Activated gamma-delta T cell (primary cell): ENCODE measurements at places on chromosomes 12 and 14.

DNA sequence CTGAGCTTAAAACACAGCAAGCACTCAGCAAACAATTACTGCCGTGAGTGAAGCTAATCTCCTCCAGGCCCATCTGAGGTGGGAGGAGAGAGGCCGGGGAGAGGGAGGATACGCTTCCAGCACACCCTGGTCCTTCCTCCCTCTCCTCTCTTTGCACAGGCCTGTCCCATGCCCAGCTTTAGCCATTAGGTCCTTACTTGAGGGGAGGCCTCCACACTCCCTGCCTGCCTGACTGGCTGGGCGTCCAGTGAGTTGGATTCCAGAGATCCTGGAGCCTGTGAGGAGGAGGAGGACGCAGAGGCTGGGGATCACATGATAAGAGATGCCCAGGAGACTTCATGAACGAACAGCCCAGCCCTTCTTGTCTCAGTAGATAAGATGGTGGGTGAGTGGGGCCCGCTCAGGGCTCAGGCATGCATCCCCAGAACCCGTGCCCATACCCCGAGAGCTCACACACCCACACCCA lies 65.1 kb upstream of the NCOR2 start:
- no peak for DNase-seq

DNA sequence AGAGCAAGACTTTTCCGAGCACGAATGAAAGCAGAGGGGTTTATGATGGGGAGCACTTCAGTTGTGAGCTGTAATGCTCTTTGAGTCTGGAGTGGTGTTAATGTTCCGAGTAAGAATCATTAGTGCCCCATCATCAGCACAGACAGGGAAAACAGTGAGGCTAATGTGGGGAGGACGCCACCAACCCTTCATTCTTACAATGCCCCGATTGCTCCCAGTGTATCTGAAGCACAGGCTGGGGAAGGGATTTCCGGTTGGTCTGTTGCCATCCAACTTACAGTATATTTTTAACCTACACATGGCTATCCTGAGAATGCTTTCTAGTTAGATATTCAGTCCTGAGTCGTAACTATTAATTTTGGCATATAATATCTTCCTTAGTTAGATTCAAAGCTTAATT lies 141.6 kb downstream of the APAF1 start:
- no peak for DNase-seq

DNA sequence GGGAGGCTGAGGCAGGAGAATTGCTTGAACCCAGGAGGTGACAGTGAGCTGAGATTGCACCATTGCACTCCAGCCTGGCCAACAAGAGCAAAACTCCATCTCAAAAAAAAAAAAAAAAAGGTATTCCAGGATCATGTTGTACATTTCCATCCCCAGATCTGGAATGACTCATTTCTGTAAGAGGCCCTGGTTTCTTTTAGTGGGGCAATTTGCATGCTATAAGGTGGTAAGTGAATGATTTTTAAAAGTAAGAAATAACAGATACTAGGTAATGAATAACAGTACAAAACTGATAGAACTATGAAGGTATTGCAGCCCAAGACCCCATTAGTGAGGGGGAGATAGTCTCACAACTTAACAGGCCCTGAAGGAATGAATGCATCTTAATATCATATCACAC lies 17.7 kb upstream of the ADCK1 start:
- DNase-seq = no peak

- DNase-seq = no peak
These were observed 6.5 kb downstream of the CAMKK2 start for GRCh38 chr12:121289962-121290361.

- no peak for DNase-seq
These were observed 410 bp downstream of the MYF6 start for GRCh38 chr12:80707830-80708258.

GRCh38 chr12:67377541-67377940 lies 108.4 kb downstream of the CAND1 start:
- no peak for DNase-seq

DNA sequence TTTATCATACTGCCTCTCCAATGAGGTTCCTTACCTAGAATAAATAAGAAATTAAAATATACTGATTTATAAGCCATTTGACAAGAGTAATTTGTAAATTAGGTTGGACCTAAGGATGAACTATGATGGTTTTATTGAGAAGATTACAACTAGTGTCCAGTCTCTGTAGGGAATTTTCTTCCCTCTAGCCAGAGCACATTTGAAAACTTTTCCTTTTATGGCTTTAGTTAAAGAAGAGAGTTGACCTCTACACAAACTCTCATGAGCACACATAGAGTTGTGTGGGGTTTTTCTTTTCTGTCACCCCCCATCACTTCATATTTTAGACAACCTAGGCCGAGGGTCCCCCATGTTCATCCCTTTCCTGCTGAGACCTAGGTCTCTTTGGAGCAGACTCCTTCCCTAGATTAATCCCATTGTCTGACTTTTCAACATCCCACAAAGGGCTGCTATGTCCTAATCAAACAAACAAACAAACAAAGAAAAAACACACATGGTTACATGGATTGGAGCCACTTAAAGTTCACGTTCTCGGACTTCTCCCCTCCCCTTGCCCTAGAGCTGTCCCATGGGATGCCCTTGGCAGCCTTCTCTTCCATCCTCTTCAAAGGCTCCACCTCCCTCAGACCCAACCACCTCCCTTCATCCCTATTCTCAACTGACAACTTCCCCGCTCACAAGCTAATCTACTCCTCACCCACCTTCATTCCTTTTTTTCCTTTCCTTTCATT lies 40.7 kb downstream of the GPR135 start:
- DNase-seq = no peak

GRCh38 chr12:102232036-102232435 lies 34.4 kb upstream of the PMCH start:
- DNase-seq = no peak

- DNase-seq = no peak
These were observed 13.0 kb downstream of the CLEC2B start for GRCh38 chr12:9856151-9856550.

DNA sequence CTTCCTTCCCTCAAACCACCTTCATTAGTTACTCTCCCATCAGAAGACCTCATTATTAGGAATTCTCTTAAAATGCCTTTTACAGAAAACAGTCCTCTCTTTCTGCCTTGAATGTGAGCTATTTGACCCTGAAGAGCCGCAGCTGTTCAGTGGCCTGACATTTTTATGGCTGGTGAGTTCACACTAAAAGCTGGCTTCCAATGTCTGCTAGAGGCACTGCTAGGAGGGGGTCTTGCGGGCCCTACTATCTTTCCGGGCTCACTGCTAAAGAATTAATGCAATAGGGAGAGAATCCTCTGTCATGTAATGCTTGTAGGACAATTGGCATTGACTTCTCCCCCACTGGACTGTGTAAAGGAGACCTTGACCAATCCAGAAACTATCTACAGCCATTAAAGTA lies 87.7 kb downstream of the GPR135 start:
- DNase-seq = no peak

DNA sequence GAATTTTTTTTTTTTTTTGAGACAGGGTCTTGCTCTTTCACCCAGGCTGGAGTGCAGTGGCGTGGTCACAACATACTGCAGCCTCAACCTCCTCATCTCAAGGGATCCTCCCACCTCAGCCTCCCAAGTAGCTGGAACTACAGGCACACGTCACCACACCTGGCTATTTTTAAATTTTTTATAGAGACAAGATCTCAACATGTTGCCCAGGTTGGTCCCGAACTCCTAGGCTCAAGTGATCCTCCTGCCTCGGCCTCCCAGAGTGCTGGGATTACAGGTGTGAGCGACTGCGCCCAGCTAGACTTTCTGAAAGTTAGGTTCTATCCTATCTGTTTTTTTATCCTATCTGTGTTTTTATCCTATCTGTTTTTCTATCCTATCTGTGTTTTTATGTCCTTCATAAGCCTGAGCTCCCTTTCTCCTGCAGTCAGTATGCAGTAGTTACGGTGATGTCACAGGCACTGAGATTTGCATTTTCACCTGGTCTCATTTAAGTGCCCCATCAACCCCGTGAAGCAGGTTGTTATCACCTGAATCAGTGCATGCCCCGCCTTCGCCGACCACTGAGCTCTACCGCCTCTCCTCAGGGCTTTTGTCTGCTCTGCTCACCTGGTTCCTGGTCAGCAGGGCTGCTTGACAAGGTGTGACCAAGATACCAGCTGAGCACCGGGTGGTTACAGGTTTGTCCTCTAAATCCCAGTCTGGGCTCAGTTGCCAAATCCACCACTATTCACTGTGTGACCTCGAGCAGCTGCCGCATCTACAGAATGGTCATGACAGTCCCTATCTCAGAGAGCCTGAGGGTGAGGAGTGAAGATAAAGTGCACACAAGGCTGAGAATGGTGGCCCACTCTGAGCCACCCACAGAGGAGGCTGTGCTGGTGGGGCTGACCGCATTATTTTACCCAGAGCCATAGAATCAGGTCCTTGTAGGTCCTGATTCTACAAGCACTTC lies 33.1 kb downstream of the SYNDIG1L start:
- no peak for DNase-seq

- no peak for DNase-seq
These were observed 1184.2 kb downstream of the FLRT2 start for GRCh38 chr14:86714153-86714552.

DNA sequence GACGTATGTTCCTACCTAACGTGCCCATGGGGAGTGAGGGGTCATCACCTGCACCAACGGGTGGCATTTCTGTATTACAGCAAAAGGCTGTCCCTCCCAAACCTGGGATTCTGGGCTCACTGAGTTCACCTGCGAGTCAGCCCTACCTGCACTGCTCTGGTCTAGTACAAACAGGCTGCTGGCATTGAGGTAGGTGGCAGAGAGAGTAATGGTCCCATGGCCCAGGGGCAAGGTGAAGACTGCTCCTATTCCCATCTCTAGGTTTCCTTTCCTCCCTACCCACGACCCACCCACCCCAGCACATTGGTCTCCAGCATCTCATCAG lies 421 bp downstream of the SUOX start:
- no peak for DNase-seq

GRCh38 chr12:44286336-44286735 lies 450.5 kb downstream of the TMEM117 start:
- no peak for DNase-seq

- DNase-seq = no peak
These were observed 362.1 kb downstream of the RAD51B start for GRCh38 chr14:68181519-68182326.

DNA sequence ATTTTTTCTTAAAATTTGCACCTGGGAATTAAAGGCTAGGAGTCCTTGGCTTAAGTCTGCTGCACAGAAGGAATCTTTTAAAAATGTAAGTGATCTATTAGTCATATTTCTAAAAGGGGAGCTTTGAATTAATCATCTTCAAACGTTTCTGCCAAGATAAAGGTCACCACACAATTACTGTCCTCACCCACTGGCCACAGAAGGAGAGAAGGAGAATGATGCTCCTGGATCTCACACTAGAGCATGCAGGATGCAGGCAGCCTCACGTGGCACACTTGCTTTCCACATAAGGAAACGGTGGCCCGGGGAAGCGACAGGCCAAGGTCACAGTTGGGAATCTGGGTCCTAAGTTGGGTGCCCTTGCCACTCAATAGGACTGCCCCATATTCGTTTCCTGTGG lies 16.9 kb downstream of the PLEKHG7 start:
- no peak for DNase-seq

- no peak for DNase-seq
These were observed 128.3 kb downstream of the AKAP6 start for GRCh38 chr14:32457213-32457920.

DNA sequence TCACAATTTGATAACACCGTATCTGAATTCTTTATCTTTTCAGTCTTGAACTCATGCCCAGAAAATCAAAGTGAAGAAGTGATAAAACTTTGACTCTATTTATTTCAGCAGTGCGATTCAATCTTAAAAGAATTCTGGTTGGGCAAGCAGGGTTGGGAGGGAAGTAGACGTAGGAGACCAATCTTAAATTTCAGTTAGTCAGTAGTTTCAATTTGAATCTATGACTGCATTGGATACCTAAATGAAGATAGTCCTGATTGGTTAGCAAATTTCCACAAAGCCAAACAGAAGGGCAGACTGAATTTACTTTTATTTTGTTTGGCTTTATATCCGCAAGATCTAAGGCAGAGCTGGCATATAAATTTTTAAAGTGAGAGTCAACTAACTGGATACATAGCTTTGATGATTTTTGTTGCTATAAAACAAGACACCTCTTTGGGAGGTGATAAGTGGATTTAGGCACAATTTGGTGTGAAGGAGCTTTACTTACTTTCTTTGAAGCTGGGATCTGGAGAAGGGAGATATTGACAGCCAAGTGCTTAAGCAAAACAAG lies 2.6 kb downstream of the ACSS3 start:
- DNase-seq = no peak

DNA sequence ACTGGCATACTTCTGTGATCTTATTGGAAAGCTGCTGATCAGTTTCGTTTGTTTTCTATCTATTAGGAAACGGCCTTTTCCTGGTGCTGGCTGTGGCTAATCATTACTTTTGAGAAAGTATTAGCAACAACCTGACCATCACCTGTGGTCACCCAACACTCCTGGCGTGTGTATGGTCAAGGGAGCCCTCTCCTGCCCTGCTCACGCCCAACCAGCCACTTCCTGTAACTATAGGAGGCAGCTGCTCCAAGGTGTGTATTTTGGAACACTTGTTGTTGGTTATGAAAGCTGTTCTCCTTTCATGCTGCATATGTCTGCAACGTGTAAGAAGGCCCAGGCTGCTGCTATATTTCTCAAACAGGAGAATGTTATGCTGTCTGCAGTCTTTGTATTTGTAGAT lies 1582.8 kb downstream of the AACS start:
- DNase-seq = no peak
